Hematopoietic multipotent progenitor cell treated with erythropoietin and hydrocortisone succinate and interleukin-3 and kit ligand, for 6 days (in vitro differentiated cells): ENCODE measurements at places on chromosomes 7 and 10.
A peak's percentile ranks its signal among the peaks of the same experiment; 100 is the strongest.

DNA sequence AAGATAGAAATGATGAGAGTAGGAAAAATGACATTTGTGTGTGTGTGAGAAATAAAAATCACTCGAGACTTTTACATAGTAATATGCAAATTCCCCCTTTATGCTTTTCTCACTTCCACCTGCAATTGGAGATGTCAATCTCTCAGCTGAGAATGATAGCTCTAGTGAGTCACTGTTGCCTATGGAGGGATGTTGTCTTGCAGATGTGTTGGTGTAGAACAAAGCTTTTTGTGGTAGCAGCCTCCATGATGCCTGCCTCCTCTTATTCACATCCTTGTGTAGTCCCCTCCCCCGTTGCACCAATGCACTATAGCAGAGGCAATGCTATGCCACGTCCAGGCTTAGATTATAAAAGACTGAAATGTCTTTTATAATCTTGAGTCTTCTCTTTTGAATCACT, 33.8 kb downstream of the SPAG6 start:
- no peak for DNase-seq

DNA sequence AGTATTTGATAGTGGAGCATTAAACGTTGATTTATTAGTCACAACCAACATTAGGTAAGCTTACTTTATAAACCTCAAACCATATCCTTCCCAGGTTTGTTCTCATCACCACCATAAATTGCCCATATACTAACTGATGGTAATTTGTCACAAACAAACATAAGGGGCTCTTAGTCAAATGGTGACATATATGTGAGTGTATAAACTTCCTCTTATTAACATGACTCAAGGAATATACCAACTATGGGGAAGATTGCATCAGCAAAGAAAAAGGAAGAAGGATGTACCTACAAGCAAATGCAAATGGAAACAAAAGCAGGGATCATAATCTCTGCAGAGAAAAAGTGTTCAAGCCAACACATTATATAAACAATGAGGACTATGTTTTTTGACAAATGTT, 418.2 kb upstream of the AKR1E2 start:
- DNase-seq = peak; percentile 31

DNA sequence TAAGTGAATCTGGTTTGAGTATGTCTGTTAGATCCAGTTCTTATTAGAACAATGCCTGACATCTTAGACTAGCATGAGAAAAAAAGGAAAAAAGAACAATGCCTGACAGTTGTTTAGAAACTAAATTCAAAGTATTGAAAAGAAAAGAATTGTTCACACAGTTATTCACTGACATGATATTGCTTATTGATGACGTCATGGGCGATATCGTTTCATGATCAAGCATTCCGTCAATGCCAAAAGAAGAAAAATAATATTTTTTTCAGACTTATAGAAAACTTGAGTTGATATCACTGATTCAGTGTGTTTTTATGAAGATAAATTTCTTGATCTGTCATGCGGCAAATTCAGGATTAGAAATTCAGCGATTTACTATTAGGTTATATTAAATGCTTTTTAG, 196.5 kb upstream of the AGR3 start:
- DNase-seq = no peak

DNA sequence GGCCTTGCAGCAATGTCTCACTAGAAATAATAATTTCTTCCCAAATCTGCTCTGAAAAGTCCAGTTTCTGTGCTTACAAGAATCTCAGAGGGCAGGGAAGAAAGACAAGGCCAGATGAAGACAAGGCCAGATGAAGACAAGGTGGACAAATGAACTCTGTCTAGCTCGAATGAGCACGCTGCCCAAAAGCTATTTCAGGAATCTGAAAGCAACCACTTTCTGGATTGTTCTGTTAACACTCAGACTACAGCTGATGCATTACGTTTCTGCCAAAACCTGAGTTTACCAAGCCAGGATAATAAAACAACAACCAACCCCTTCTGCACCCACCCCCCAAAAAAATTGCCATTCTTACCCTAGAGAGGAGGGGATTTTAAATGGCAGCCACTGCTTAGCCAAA, 1073.6 kb downstream of the SORCS3 start:
- no peak for DNase-seq

DNA sequence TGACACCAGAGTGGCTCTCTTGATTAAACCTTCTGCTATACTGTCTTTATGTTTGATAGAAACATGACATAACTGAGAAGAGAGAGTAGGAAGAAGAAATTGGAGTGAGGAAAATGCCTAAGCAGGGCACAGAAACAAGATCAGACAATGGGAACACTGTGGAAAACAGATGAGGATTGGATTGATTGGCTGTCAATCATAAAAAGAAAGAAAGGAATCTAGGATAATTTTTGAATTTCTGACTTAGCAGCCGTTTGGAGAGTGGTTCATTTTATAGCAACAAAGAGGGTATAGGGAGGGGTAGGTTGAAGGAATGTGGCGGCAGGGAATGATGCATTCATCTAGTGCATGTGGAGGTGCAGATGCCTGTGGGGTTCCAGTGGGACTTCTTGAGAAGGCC, 7.8 kb downstream of the TEX47 start:
- no peak for DNase-seq

GRCh38 chr7:119254742-119255141, 1018.2 kb upstream of the KCND2 start:
- DNase-seq = no peak

GRCh38 chr7:4014346-4015050, 667.6 kb upstream of the FOXK1 start:
- no peak for DNase-seq

GRCh38 chr10:2284071-2284470, 546.7 kb upstream of the ADARB2 start:
- no peak for DNase-seq

GRCh38 chr10:80196270-80196949, 8.9 kb downstream of the ANXA11 start:
- no peak for DNase-seq

DNA sequence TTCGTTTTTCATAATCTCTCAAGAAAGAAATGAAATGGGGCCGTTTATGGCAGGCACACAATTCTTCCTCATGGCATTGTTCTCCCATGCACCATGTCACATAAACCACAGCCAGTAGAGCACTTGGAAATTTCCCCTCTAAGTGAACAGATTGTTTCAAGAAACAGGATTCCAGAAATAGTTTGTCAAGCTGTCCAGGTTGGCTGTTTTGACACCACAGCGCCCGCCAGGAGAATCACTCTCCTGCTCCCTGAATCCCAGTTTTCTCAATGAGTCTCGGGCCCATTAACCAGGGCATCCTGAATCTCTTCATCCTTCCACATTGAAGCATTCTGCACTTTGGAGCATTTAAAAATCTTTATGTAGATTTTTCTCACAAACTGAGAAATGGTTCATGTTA, 172.2 kb upstream of the NEBL start:
- DNase-seq = no peak

GRCh38 chr7:128427289-128427891, 17.6 kb upstream of the IMPDH1 start:
- peak; percentile 89 for DNase-seq

DNA sequence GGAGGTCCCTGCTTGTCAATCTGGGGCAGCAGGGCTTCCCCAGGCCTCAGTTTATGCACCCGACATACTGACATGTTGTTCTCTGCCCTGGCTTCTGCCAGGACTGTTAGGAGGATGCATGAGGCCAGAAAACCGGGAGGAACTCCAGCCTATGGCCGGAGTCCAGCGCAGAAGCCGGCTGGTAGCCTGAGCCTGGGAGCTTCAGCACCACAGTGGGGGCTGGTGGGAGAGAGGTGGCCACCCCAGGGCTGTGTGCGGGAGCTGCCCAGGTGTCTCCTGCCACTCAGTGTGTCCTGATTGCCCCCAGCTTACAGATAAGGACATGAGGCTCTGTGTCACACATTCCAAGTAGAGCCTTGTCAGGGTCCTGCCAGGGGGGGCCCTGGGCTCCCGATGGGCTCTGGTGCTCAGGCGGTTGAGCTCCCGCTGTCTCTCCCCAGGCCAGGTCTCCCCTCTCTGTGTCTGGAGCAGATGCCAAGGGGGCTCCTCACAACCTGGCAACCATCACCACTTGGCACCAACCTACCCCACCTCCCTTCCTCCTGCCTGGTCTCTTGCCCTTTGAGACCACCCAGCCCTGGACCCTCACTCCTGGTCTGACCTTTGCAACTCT, 32.3 kb downstream of the PPIF start:
- DNase-seq = no peak

GRCh38 chr7:141920281-141920680, 4.1 kb downstream of the OR9A4 start:
- no peak for DNase-seq

GRCh38 chr7:157437519-157438061, 100.8 kb downstream of the DNAJB6 start:
- DNase-seq = no peak

DNA sequence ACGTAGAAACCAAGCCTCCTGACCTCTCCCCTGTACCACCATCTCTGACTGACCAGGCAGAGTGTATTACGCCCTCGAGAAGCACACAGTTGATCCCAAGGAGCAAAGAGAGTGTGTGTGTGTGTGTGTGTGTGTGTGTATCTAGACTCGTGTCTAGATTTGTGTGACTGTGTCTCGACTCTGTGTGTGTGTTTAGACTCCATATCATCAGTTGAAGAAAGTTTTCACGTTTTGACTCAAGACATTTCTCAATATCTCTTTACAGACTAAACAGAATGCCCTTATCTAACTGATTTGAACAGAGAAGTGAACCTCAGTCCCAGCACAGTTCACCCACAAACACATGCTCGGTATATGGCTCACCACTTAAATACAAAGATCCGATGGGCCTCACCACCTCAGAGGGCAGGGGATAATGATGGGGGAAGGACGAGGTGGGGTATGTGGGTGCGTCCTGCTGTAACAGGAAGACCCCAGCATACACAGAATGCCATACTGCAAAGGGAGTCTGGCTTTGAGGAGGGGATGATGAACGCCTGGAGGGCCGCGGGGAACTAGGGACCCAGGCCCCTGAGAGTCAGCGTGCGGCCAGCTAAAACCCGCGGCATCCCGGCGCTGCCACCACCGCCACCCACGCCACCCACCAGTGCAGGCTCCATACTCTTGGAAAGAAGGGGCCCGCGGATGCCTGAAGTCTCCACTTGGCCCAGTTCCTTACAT, 780 bp downstream of the ALDH18A1 start:
- DNase-seq = peak; percentile 62

DNA sequence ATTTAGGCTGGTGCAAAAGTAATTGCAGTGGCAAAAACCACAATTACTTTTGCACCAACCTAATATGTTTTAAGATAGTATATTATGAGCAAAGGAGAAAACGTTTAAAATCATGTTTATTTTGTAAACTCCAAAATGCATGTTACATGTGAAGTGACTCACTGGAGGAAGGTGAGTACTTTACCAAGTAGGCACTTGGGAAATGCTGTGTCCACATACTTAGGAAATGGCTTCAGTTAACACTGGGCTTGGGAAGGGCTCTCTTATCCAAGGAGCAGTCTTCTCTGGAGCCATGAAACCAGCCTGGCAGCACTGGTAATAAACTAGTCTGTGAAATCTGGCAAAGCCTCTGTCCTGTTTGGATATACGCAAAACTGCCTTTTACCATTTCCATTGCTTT, 4.4 kb downstream of the RPS24 start:
- no peak for DNase-seq

GRCh38 chr10:79068203-79068561, 584 bp upstream of the ZMIZ1 start:
- peak; percentile 48 for DNase-seq

DNA sequence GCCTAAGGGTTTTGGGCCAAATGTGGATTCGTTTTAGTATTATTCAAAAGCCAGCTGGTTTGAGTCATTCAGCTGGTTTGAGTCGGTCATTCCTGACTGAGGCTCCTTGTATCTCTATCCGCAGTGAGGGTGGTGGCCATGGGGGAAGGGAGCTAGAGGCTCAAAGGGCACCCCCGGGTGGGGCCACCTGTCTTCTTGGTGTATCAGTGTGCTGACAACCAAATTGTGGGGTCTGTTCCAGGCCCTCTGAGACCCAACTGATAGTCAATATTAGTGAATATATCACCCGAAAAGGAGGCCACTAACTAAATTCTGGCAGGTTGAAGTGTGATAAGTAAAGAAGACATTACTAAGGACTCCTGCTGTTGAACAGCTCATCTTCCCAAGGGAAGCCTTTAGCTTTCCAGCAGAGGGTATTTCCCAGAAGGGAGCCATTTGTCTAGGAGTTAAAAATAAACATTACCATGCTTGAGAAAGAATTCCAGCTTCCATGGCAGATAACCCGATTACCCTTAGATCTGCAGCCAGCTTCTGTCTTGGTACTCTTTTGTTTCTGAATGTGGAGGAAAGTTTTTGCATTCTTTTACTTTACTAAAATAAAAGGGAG, 29.9 kb upstream of the DDX50 start:
- peak; percentile 11 for DNase-seq

DNA sequence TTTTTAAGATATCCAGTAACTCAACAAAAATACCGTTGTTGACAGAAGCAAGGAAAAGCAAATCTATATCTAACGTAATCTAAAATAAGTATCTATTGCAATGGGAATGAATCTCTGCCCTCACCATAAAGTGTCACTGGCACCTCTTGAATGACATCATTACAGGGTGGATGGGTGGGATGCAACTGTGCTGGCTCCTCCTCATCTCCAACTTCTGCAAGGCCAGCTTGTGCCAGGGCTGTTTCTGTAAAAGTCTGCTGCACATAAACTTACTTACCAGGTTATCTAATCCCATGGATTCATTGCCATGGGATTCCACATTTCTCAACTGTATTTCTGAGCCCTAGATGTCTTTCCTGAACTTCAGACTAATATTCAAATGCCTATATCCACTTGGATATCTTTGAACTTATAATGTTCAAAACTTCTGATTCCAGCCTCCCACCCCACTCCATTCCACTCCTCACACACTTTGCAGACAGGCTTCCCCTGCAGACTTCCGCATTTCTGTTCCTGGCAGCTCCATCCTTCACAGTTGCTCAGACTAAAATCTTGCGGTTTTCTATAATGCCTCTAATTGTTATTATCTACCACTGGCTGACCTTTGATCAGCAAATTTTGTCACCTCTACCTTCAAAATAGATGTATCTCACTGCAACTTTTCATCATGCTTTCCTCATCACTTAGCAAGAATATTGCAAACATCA, 10.7 kb downstream of the FGL2 start:
- DNase-seq = peak; percentile 72

DNA sequence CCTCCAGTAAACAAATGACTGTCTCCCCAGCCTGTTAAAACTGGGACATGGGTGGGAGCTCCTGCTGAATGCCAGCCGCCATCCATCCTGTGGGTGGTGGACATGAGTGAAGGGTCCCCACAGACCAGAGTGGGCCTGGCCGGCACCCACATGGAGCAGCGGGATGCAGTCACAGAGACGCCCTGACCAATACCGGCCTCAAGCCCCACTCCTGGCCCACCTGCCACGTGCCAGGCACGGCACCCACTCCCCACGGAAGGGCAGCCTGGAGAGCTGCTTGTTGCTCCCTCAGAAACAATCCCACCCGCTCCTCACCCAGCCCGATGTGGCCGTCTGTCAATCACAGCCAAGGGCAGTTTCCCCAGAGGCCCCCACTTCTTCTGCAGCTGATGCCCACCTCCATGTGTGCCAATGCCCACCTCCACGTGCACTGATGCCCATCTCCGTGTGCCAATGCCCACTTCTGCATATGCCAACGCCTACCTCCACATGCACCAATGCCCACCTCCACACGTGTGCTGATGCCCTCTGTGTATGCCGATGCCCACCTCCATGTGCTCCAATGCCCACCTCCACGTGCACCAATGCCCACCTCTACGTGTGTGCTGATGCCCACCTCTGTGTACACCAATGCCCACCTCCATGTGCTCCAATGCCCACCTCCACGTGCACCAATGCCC, 42.8 kb upstream of the DNAAF5 start:
- DNase-seq = no peak
